ENCODE measurements at places on chromosomes 11 and 22.

DNA sequence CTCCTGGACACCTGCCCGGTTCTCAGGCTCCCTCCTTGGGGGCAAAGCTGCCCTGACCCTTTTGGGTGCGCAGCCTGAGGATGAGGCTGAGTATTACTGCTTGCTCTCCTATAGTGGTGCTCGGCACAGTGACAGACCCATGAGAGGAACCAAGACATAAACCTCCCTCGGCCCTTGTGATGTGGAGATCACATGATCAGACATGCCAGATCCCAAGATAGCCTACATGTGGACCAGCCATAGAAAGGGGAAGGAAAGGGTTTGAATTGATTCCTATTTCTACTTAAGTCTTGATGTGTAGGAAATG lies 125.3 kb downstream of the VPREB1 start:
- peak; percentile 79 for DNase-seq

DNA sequence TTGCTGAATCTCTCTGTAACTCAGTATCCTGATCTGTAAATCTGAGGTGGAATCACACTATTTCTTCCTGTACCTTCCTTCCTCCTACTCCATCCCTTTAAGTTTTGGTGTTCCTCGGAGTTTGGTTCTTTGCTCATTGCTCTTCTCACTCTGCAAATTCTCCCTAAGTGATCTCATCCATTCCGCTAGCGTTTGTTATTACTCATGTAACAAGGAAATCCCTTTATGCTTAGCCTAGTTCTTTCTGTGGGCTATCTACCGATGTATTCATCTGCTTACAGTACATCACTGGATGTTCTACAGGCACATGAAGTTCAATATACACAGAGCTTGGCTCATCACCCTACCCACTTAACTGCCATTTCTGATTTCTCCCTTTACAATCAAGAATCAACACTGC lies 1.6 kb upstream of the CEP295 start:
- DNase-seq = no peak

- no peak for DNase-seq
These were observed 45.9 kb downstream of the ARHGAP32 start for GRCh38 chr11:129146191-129146590.

DNA sequence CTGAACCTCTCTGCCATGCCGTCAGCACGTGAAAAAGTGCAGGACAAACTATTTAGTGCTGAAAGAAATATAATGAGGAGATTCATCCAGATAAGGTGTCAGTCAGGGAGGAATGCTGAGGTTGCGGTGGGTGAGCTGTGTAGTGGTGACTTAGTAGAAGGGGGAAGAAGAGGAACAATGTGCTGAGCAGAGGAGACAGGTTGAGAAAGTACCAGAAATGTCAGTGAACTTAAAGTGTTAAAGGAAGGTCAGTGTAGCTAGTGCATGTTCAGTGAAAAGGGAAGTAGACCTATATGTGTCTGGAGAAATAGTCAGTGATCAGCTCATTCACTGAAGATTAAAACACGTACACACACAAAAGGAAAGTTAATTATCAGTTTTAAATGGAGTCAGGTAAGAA lies 237.6 kb upstream of the CCDC179 start:
- no peak for DNase-seq

DNA sequence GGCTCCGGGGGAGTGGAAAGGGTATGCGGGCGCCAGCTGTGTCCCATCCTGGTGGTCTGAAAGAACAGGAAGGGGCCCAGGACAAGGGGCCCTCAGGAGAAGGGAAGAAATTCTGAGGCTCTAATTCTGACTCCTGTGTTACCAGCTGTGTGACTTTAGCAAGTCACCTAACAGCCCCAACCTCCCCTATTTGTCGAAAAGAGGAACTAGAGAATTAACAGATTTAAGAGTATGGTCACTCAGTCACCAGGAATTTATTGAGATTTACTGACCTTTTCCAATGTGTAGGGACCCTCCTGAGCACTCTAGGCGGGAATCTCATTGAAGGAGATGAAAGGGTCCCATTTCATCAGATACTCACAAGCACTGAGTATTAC lies 14.6 kb downstream of the RPS6KA4 start:
- DNase-seq = no peak

- DNase-seq = no peak
These were observed 37.1 kb downstream of the BCR start for GRCh38 chr22:23217171-23218052.

GRCh38 chr22:36334821-36335603 lies 52.8 kb downstream of the MYH9 start:
- DNase-seq = peak; percentile 54

- no peak for DNase-seq
These were observed 121.8 kb upstream of the SESN3 start for GRCh38 chr11:95352733-95353346.

DNA sequence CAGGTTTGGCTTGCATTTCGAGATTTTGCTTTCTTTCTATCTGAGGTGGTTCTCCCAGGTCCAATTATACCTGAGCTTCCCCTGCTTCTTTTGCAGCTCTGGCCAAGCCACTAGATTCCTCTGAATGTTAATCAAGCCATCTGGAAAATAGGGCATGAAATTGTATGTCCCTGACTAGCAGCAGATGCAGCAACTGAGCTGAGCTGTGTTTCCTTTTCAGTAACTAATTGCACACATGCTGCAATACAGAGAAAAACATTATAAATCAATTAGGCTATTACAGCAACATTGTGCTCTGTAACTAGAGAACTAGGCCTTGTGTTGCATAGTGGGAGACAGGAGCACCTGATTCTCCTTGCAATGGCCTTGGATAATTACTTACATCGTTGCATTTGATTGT lies 408.3 kb downstream of the ETS1 start:
- DNase-seq = peak; percentile 28

DNA sequence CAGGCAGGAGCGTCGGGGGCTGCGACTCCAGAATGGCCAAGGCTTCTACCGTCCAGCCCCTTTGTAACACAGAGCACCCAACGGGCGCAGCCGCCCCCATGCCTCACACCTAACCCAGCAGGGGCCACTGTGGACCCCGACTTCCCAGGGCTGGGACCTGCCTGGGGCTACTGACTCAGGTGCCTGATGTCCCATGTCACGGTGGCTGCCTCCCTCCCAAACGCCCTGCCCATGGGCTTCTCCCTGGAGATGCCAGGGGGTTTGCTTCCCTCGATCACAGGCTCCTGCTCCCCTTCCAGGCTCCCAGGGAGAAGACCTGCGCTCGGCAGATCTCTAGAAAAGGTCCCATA lies 84.0 kb downstream of the MYEOV start:
- DNase-seq = no peak

DNA sequence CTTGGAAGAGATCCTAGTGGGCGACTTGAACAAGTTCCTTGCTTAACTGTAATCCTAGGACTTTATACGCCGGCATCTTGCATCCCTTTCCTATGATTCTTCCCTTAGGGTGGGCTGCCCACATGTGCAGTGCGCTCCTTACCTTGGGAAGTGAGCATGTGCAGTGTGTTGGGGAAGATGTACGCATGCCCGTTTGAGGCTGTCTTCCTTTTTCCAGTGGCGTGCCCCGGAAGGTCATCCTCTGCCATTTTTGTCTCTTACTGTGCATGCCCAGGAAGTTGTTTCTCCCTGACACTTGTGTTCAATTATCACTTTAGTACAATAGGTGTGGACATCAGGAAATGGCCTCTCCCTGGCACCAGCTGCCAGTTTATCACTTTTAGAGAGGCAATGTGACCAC lies 936.5 kb downstream of the TBC1D22A start:
- no peak for DNase-seq

DNA sequence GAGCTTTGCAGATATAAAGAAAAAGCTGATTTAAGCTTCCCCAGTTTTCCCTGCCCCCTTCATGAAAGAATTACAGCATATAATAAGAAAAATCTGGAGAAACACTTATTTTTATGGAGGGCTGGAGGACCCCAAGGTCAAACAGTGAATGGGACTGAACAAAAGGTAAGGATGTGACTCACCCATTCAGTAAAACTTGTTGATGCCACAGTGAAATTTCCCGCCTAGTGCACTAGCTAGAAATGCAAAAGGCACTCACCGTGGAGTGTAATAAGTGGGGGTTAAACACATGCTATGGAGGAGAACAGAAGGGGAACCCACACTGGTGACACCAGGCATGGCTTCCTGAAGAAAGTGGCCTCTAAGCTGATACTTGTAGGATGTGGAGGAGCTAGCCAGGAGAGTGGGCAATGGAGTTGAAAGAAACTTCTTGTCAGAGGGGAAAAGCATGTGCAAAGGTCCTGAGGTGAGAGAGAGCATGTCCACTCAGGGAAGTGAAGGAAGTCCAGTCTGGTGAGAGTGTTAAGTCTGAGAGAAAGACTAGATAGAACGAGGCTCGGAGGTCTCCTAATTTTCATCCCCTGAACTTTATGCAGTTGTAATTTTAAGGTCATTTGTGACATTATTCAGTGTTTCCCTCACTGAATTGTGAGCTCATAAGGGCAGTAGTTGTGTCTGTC lies 77.1 kb downstream of the MIAT start:
- no peak for DNase-seq

DNA sequence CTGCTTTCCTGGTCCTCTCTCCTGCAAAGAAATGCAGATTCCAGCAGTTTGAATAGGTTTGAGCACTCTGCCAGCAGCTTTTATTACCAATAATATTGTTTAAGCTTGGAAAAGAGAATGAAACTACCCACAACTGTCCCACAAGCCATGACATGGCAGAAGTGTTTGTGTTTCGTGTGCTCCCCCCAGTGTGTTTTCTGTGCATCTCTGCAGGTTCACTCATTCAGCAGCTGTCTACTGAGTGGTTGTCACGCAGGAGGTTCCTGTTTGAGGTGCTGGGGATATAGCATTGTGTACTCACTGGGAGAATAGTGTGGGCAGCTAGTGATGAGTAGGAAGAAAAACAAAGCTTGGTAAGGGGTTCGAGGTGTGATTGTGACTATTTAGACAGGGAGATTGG lies 55.3 kb upstream of the SUSD2 start:
- DNase-seq = no peak

GRCh38 chr11:31262761-31263160 lies 106.8 kb downstream of the DCDC1 start:
- no peak for DNase-seq

GRCh38 chr11:113334183-113334582 lies 19.8 kb downstream of the TTC12 start:
- no peak for DNase-seq

DNA sequence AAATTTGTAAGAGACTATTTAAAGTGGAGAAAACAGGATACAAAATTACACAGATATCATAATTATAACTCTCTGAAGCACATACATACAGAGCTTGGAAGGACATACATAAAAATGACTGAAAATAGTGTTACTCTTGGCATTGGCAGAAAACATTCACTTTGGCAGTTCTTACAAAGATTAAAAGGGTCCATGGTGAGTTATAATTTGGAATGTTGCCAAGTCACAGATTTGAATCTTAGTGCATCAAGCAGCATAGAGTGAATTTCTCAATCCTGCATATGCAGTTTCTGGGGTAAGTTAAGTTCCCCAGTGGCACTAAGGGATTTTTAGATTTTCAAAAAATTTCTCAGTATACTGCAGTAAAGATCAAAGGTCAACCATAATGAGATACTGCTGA lies 115.9 kb downstream of the CCDC81 start:
- DNase-seq = no peak

DNA sequence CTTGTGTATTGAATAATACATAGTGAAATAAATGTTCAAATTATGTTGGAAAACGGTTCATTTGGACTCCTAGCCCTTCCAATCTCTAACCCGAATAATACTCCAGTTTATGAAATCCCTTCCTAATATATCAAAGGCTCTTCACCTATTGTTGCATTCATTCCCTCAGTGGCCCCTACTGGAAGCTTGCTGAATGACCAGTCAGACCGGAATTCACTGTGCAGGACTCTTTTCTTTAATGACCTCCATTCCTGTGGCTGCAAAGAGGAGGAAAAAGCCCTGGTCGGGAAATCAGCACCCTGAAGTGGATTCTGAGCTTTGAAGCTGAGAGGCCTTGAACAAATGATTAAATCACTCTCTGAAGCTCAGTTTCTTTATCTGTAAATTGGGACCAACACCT lies 19.1 kb upstream of the RCN1 start:
- peak; percentile 24 for DNase-seq
